ENCODE measurements at places on chromosomes 5 and 9. TPM values are rescaled to one million over a fixed set of nuclear protein-coding genes. Genes with fewer than 3 reads are reported as not detected.

- no peak for DNase-seq
These were observed 36.7 kb downstream of the ZNF618 start for GRCh38 chr9:113912816-113913215.

GRCh38 chr9:133006731-133007352, 24.0 kb upstream of the GTF3C5 start:
- DNase-seq, result no peak

DNA sequence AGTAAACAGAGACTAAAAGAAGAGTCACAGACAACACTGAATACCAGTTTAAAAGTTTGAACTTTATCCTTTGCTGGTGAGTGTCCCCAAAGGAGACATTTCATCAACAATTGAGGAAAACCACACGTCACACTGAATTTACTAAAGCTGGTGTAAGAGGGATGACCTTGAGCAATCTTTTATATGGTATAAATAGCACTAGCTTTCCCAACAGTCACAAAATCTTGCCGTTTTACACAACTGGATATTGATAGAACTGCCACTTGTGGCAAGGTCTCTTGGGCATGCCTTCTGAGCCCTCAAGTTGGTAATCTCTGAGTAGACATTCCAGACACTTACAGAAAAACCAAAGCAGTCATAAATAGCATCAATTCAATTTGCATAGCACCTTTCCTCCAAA, 311.5 kb upstream of the TARS1 start:
- DNase-seq, result no peak

GRCh38 chr9:8468045-8468637, 668.6 kb upstream of the DMAC1 start:
- no peak for DNase-seq

- DNase-seq, result no peak
These were observed 619.3 kb upstream of the ZNF608 start for GRCh38 chr5:125365747-125366146.

GRCh38 chr9:129348890-129349664, 171.0 kb upstream of the IER5L start:
- no peak for DNase-seq

DNA sequence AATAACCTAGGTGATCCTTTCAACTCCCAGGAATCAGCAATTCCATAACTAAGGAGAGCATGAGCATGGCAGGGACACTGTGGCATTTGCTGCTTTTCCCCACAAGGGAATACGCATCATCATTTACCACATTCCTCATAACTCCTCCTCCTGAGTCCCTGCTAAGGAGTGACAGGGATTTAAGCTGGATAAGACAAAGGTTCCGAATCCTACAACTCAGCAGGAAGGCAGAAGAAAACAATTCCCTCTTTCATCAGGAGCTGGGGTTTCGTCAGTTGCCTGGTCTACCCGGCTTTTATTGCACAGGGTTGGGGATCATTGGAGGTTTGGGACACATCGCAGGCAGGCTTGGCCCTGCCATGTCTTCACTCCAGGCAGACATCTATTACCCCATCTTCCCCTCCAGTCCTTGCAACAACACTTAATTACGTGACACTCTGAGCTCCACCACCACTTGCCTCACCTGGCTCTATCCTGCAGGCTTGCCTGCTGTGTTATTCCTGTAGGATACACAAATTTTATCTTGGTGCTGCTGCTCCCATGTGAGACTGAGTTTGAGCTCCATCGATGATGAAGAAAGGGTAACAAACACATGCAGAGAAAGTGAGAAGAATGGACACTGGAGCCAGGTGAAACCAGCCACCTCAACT, 563.0 kb upstream of the KLF4 start:
- DNase-seq, result peak; percentile 84

- no peak for DNase-seq
These were observed 97.1 kb downstream of the DTWD2 start for GRCh38 chr5:118891252-118891651.

- no peak for DNase-seq
These were observed 17.2 kb downstream of the CENPP start for GRCh38 chr9:92342825-92343488.

GRCh38 chr9:115084709-115085108, 33.2 kb downstream of the TNC start:
- DNase-seq, result no peak

DNA sequence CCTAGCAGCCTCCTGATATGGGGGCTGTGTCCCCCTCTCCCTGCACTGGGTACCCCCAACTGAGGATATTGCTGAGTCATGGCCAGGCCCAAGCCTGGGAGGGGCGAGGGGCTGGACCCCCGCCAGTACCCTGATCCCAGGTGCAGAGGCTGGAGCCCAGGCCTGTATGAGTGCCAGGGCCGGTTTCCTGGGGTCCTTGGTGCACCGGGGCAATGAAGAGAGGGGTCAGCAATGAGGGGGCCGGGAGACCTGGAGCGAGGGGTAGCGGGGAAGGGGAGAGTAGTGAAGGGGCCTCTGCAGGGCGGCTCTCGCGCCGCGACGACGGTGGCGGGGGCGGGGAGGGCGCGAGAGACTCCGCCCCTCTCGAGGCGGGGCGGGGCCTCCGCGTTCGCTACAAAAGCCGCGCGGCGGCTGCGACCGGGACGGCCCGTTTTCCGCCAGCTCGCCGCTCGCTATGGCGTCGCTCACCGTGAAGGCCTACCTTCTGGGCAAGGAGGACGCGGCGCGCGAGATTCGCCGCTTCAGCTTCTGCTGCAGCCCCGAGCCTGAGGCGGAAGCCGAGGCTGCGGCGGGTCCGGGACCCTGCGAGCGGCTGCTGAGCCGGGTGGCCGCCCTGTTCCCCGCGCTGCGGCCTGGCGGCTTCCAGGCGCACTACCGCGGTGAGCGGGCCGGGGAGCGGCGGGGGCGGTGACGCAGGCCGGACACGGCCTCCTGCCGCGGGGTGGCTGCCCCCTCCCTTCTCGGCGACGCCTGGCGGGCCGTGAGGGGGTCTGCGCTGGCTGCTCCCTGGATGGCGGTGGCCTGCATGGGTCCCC, at the start of gene SQSTM1:
Gene SQSTM1, plus strand, starts transcription at position 423 of the 815 bp plus-strand sequence. Its CDS starts 32 bp downstream, at position 455.
- DNase-seq, result peak; percentile 92

- DNase-seq, result peak; percentile 64
These were observed 50.2 kb upstream of the RNF38 start for GRCh38 chr9:36450110-36450732.

GRCh38 chr9:97997330-97998276, 14.5 kb downstream of the ANP32B start:
- DNase-seq, result no peak

- DNase-seq, result no peak
These were observed 17.5 kb downstream of the CYFIP2 start for GRCh38 chr5:157283434-157283833.

DNA sequence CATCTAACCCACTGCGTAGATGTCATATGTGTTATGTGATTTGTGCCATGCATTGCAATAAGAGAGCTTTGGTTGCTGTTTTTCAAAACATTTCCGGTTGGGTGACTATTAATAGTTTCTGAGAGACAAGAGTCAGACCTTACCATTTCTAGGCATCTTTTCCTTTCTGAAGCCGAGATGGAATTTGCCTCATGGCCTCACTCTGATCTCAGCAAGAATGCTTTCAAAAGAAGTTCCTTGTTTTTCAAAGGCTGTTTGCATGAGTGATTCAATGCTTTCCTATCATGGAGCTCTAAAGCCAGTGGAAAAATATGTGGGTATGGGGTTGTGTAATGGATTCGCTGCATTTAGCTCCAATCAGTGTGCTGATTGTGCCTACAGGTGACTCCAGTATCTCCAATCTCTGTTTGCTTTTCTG, 203.1 kb upstream of the PPP1R2B start:
- peak; percentile 37 for DNase-seq

- DNase-seq, result no peak
These were observed 223.9 kb upstream of the ADAMTSL1 start for GRCh38 chr9:18250053-18250452.

- no peak for DNase-seq
These were observed 153.0 kb downstream of the FER start for GRCh38 chr5:108900668-108901067.

DNA sequence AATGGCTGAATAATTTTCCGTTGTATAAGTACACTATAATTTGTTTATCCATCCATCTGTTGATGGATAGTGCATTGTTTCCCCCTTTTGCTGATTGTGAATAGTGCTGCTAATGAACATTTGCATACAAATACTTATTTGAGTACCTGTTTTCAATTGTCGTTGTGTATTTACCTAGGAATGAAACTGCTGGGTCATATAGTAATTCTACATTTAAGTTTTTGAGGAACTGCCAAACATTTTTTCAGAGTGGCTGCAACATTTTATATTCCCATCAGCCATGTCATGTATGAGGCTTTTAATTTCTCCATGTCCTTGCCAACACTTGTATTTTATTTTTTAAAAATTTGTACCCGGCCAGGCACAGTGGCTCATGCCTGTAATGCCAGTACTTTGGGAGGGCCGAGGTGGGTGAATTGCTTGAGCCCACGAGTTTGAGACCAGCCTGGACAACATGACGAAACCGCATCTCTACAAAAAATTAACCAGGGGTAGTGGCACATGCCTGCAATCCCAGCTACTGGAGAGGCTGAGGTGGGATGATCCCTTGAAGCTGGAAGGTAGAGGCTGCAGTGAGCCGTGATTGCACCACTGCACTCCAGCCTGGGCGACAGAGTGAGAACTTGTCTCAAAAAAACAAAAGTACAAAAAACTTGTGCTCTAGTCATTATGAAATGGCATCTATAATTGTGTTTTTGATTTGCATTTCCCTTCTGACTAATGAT, 2.2 kb upstream of the ANXA6 start:
- no peak for DNase-seq

DNA sequence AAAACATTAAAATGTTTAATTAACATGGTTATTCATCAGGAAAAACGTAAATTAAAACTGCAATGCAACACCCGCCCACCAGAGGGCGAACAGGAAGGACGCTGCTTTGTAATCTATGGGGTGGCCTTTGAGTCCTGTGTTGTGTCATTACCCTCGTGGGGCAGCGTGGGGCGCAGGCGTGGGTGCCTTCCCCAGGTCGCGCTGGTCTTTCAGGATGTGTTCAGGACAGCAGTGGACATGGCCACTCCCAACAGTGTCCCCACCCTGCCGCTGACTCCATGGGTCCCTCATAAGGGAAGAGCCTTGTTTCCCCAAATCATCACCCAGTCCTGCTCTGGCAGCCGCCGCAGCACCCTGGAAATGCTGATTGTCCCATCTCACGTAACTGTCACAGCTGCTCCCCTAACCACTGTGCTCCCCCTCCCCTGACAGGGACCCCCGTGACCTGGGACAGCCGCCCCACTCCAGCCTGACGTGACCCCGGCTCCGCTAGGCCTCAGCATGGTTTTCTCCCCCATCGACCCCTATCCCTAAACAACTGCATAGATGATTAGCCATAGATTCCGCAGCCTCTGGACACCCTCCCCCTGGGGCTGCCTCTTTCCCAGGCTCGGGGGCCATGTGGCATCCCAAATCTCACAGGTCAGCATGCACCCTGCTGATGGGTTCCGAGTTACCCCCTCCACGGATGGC, 36.4 kb downstream of the GLT6D1 start:
- DNase-seq, result peak; percentile 34

- DNase-seq, result no peak
These were observed 220.2 kb downstream of the AUH start for GRCh38 chr9:91141407-91141965.

- peak; percentile 70 for DNase-seq
These were observed 13.0 kb upstream of the DPM2 start for GRCh38 chr9:127950513-127951289.

DNA sequence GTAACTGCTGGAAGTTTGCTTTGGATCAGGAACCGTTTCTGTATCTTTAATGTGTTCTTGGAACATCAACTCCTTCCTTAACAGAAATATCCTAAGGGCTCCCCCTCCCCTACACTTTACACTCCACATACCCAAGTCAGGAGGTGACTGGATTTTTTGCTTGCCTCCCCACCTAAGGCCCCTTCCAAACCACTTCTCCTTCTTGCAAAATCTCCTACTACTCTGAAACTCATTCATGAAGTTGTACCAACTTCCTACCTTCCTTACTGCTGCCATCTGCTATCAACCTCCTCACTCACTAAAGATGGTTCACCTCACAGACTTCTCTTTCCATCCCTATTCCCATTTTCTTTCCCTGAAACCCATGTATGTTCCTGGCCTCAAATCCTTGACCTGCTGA, 16.1 kb downstream of the TXN start:
- DNase-seq, result no peak

GRCh38 chr5:112956606-112957005, 20.0 kb upstream of the DCP2 start:
- DNase-seq, result no peak

DNA sequence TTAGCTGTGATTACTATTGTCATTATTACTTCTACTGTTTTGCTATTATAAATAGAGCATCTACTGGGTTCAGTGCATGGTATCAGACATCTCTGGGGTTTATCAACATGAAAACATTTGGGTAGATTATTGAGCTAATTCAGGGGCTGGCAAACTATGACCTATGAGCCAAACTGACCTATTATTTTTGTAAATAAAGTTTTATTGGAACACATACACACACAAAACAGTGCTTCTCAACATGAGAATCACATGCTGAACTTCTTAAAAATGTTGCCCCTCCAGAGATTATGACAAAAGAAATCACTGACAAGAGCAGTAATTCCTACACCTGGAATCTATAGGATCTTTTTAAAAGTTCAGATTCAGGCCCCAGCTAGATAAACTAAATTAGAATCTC, 30.4 kb downstream of the SLC31A2 start:
- no peak for DNase-seq

DNA sequence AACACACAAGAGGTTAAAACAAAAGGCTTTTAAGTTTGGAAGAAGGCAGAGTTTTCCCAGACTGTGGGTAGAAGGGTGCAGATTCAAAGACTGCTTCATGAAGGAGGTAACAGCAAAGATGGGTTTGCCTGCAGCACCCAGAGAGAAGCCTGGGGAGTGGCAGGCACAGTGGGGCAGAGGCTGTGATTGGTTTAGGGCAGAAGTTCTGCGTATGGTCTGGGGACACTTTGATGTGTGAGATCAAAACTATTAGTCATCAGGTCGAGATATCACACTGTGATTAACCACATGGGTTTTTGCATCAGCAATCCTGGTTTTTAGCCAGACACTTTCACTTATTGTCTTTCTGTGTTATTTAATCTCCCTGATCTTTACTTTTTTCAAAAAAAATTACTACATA, 188.8 kb upstream of the GLRA1 start:
- no peak for DNase-seq

Gene HK3
- not detected for total RNA-seq

Gene KLHL9
- 33.5 TPM for total RNA-seq

Gene CCNJL
- total RNA-seq, result 8.4 TPM

Gene ZNF454
- 0.22 TPM for total RNA-seq

Gene CAMK4
- total RNA-seq, result 5.0 TPM

Gene ADAMTS2
- 3.0 TPM for total RNA-seq

Gene FCHSD1
- 8.7 TPM for total RNA-seq

Gene GRM6
- not detected for total RNA-seq

Gene OGN
- total RNA-seq, result not detected
